Stimulated activated naive CD8-positive, alpha-beta T cell treated with anti-CD3 and anti-CD28 coated beads, Interleukin-15, amount 100 ng/mL, for 72 hours (primary cell): ENCODE measurements at places on chromosomes 3 and 15.

GRCh38 chr3:175039875-175040274, 180.7 kb downstream of the NAALADL2 start:
- no peak for DNase-seq

DNA sequence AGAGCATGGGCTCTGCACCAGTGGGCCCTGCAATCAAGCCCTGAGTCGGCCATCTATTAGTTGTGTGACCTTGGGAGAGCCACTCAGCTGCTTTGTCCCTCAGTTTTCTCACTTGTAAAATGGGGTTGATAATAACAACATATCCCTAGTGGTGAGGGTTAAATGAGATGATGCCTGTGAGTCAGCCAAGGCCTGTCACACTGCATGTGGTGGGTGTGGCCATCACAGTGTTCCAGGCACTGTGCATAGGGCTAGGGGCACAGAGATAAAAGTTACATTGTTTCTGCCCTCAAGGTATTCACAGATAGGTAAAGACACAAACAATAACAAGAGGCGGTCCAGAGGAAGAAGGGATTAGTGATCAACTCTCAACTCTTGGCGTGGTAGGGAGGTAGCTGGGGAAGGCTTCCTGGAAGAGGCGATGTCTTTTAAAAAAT, 19.5 kb downstream of the SMAD6 start:
- no peak for DNase-seq

- no peak for DNase-seq
Observed at GRCh38 chr3:55191911-55192775, 264.3 kb upstream of the LRTM1 start.

DNA sequence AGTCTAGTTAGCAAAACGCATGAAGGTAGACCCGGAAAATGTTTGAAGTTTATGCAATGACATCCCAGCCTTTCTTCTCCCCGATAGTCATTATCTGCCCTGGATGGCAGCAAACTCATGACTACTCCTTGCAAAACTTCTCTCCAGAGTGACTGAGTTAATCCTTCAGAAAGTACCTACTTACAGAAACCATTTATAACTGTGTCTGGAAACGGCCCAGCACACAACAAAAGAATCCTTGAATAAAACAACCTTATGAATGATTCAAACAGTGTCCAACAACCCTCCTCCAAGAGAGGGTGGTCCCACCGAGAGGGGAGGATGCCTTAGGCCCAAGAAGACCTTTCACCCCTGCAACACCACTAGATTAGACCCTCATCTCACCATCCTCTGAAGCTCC, 14.2 kb downstream of the ST8SIA2 start:
- DNase-seq = no peak

DNA sequence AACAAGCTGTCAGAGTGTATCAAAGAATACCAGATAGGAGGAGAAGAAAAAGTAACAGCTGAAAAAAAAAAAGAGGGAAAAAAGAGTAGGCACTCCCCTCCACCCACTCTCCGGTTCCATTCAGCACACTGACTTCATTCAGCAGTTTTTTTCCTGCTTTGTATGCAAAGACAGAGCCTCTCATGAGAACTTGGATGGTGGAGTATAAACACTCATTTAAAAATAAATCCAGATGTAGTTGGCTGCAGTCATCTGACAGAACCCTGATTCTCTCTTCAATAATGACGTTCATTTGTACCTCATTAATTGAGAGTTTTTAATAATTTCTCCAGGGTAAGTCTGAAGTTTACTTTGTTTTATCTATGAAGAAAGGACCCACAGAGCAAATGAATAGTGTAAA, 81.0 kb downstream of the TMEM108 start:
- DNase-seq = no peak

DNA sequence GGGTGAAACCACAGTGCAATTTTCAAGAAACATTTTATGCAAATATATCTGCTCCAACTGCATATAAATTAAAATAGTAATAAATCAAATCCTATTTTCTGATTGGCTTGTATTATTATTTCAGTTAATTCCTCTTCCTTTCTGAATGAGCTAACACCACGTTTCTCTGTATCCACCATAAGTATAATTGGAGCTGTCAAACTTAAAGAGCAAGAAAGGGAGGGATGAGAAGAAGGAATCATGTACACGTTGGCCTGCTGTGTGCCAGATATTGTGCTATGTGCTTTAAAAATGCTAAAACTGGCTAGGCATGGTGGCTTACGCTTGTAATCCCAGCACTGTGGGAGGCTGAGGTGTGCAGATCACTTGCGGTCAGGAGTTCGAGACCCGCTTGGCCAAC, 180.0 kb downstream of the MAGI1 start:
- no peak for DNase-seq

DNA sequence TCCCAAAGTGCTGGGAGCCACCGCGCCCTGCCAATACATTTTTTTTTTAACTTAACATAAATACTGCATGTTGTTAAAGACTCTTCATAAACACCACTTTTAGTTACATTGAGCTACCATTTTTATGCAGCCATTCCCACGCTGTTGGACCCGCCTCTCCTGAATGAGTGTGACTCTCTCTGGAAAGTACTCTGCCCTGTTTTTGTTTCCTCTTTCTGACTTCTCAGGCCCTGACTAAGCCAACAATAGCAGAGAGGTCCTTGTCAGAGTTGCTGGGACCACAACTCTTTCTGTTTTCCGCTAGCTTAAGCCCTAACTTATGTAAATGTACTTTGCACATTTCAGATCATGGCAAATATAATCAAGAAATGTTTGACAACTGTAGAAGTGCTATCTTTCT, 35.2 kb downstream of the PARP15 start:
- no peak for DNase-seq
